Lung (tissue), 17 donors: ENCODE measurements at places on chromosomes 11 and 22. TPM values are rescaled to one million over a fixed set of nuclear protein-coding genes. Genes with fewer than 3 reads are reported as not detected.

Gene TRIM22
- polyA plus RNA-seq, result 59.0 TPM

Gene TUBA8
- 1.6 TPM for polyA plus RNA-seq

Gene KRTAP5-2
- polyA plus RNA-seq, result 0.12 TPM

Gene BIK
- polyA plus RNA-seq, result 3.1 TPM

Gene SPA17
- polyA plus RNA-seq, result 28.9 TPM

Gene TYR
- polyA plus RNA-seq, result not detected

Gene SLC5A1
- polyA plus RNA-seq, result 0.35 TPM

Gene RAD9A
- 14.1 TPM for polyA plus RNA-seq

Gene C11orf97
- 4.1 TPM for polyA plus RNA-seq

Gene LRRC10B
- polyA plus RNA-seq, result 9.3 TPM

Gene CASP1
- polyA plus RNA-seq, result 30.2 TPM

Gene DNAJB7
- polyA plus RNA-seq, result not detected

Gene OR2AG1
- not detected for polyA plus RNA-seq

Gene MFRP
- not detected for polyA plus RNA-seq

Gene TPBGL
- 0.12 TPM for polyA plus RNA-seq

Gene MYO7A
- polyA plus RNA-seq, result 10.2 TPM

Gene NCAPH2
- polyA plus RNA-seq, result 64.4 TPM

Gene MUC5AC
- 1.3 TPM for polyA plus RNA-seq

Gene SLC22A25
- not detected for polyA plus RNA-seq

Gene MUC2
- 0.37 TPM for polyA plus RNA-seq

Gene MSANTD4
- 8.4 TPM for polyA plus RNA-seq

Gene CXCR5
- polyA plus RNA-seq, result 0.65 TPM

Gene UBASH3B
- 15.1 TPM for polyA plus RNA-seq

Gene RAB3IL1
- polyA plus RNA-seq, result 6.7 TPM

Gene NXPE4
- polyA plus RNA-seq, result not detected

Gene CCDC87
- 0.12 TPM for polyA plus RNA-seq

Gene RGL4
- polyA plus RNA-seq, result 37.0 TPM

Gene SHANK3
- polyA plus RNA-seq, result 28.5 TPM

Gene PHF21B
- polyA plus RNA-seq, result 0.10 TPM

Gene OR52I1
- not detected for polyA plus RNA-seq

Gene OR5L1
- not detected for polyA plus RNA-seq

Gene GSTT2B
- polyA plus RNA-seq, result 22.9 TPM

Gene RIMBP3C
- 0.10 TPM for polyA plus RNA-seq

Gene CHRNA10
- 1.5 TPM for polyA plus RNA-seq

Gene GGT1
- 36.1 TPM for polyA plus RNA-seq

Gene OR8A1
- polyA plus RNA-seq, result not detected

Gene CEP164
- polyA plus RNA-seq, result 12.0 TPM

Gene OR52E4
- not detected for polyA plus RNA-seq

Gene PNPLA3
- polyA plus RNA-seq, result 1.1 TPM

Gene OR10D3
- polyA plus RNA-seq, result not detected

Gene VPS51
- polyA plus RNA-seq, result 120 TPM

Gene UBQLNL
- polyA plus RNA-seq, result 0.39 TPM

Gene KCNE3
- polyA plus RNA-seq, result 19.8 TPM

Gene API5
- polyA plus RNA-seq, result 26.6 TPM
